Foreskin keratinocyte (primary cell): ENCODE measurements at places on chromosomes 2 and 18.

- peak; percentile 88 for DNase-seq
These were observed 43.1 kb upstream of the SLC39A10 start for GRCh38 chr2:195613922-195614321.

DNA sequence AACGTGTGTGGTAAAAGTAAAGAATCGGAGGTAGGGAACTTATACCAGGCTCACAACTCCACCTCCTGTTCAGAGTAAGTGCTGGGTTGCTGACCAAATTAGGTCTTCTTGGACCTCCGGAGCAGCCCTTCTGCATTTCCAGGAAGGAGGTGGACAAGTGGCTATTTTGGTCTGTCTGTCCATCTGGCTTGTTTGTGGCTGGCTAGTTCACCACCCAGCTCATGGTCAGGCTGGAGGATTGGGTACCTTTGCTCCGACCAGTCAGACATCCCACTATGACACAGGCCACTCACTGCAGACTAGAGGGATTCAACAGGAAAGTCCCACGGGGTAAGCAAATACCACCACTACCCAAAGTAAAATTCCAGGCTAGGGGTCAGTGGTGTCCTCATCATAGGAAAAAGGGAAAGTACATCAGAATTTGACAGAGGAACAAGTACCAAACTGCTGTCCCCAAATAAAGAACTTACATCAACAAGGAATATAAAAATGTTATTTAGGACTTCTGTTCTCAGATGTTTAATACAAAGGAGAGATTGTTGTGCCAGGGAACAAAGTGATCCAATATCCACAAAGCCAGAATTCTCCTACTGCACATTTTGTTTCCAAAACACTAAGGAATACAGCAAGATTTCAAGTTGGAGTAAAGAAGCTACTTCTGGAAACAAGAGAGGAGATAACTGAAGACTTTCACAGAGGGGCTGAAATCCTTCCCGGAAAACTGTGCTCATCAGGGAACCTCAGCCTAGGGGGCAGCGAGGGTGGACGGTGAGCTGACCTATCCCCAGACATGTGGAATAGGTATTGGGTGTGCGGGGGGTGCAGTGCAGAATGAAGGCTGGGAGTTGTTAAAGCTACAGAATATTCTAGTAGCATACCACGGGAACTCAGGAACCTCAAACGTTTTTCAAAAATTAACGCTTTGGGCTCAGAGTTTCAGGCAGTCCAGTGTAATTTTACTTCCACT, 56.9 kb downstream of the BCL2 start:
- no peak for DNase-seq

- DNase-seq, result no peak
These were observed 103.7 kb upstream of the ATP8B1 start for GRCh38 chr18:57906852-57907251.

GRCh38 chr2:238634701-238635357, 208.1 kb downstream of the ASB1 start:
- DNase-seq, result no peak

DNA sequence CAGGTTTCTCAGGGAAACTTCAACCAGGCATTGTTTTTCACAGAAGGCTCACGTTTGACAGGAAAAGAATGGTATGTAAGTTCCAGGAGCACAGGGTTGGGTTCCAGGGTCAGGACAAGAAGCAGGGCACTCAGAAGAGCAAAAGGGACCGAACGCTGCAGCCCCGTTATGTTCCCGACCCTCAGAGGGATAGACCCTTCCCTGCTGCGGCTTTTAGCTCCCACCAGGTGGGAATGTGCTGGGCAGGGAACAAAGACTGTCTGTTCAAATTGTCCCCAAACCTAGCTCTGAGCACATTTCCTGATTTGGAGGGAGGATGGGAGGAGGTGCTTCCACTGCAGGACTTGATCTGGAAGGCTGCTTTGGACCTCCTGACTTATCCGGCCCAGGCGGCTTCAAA, 130.1 kb downstream of the RAB3GAP1 start:
- no peak for DNase-seq

DNA sequence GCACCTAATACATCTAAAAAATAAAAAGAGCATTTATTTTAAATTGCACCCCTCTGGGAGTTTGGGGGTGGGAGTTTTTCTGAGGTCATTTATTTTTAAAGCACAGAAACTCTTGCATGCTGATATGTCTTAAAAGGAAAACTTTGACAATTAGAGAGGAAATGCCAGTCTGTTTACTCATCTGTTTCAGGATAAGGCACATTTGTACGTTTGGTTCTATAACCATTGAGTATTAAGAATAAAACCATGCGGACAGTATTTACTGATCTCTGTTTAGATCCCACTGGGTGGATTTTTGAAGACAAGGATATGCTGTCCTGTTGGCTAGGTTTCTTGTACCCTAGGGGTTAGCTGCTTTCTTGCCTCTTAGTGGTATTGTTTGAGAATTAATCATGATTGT, 122.9 kb downstream of the TANC1 start:
- no peak for DNase-seq

- DNase-seq, result no peak
These were observed 545.5 kb downstream of the CBLN2 start for GRCh38 chr18:71998547-71999097.

DNA sequence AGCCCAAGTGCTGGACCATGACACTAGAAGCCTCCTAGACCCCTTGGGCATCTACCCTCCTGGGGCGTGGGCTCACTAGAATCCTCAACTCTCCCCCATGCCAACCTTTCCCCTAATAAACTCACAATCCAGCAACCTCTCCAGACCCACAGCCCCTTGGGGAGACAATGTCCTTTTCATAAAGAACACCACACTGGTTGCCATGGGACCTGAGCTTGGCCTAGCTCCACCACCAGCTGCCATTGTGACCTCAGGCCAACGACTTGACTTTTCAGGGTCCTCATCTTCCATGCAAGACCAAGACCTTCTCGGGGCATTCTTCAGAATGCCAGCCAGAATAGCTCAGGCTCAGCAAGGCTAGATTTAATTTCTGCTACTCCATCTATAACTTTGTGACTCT, 128.1 kb upstream of the NPAS2 start:
- DNase-seq, result no peak

DNA sequence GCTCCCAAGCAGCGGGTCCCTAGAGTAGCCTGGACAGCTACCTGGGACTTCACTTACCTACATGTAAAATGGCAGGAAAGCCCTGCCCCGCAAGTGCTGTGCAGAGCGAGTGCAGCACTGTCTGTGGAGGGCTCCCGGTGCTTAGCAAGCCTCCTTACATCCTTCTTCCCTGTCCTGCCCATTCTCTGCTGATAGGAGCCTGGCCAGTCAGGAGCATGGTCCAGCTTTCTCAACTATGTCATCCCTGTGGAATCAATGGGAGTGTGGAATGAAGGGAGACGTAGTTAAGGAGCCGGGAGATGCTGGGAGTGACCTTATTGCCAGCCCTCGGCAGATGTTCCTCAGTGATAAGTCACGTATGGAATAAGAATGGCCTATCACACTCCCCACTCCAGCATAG, 661.9 kb upstream of the ID2 start:
- no peak for DNase-seq

DNA sequence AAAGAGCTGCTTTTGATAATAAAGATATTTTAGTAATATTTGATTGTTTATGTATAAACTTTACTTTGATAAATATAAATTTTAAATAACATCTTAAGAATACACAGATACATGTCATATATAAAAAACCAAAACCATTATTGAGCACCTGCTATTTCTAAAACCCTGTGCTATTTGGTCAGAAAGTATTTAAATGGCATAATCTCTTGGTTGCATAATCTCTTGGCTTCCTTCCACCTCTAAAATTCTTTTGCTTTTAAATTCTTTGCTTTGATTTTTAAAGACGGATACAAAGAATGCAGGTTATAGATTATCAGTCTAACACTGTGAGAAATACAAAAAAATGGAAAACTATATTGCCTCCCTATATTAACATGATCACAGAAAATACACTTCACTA, 36.9 kb downstream of the ACMSD start:
- no peak for DNase-seq

DNA sequence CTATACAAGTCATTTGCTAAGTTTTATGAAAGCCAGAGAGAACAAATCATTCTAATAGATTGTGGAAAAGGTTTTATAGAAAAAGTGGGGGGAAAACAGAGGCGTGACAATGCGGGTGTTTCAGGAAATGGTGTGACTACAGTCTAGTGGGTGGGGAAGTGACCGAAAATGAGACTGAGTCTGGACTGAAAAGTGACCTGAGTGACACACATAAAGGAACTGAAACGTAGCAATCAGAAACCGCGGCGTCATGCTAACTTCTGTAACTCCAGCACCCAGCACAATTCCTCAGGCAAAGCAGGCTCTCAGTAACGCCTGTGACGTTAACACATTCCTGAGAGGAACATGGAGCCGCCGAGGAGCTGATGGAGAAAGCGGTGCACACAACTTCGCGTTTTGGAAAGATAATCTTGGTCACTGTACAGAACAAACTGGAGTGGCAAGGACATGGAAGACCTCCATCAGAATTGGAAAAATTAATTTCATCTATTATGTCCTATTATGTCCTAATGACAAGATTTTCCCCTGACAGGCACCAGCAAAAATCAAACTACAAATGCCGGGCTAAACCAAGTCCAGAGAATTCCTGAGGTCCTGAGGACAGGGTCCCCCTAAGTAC, 1.4 kb upstream of the CD226 start:
- no peak for DNase-seq

GRCh38 chr2:209901172-209901571, 101.3 kb upstream of the RPE start:
- no peak for DNase-seq

DNA sequence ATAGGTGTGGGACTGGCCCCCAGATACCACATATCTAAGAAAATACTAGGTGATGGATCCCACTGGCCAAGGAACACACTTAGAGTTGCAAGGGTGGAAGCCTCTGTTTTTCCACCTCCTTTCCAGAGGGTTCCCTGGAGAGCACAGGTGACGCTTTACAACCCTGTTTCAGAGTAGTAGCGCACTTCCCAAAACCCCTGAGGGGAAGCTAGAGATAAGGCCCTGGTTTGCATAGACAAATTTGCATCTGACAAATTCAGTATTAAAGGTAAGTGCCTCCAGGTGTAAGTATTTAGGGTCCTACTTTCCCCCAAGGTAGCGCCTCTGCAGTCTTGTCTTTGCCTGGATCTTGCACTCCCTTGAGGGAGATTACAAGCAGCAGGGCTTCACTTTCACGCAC, 474 bp upstream of the CERKL start:
- no peak for DNase-seq

GRCh38 chr18:58183226-58183625, 139.2 kb downstream of the NEDD4L start:
- no peak for DNase-seq

DNA sequence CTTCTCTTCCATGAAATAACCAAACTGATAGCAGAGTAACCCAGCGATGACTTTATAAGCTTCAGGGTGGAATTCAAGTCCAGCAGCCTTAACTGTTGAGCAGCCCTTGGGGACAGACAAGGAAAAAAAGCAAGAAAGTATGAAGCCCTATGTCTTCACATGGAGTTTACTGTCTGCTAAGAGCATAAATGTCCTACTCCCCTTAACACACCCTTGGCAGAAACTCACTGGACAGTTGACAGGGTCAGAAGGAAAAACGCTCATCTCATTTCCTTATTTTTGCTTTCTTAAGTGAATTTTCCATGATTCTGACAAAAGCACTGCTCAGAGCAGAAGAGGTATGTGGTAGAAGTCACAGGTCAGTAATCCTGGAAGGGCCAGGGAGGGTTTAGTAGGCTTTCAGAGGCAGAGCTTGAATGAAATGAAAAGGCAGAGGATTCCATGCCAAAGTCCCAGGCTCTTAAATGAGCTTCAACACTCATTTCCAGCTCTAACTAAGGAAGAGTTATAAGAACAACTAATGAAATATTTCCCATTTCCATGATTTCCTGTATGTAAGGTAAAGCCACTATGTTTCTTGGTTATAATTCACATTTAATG, 683.3 kb upstream of the KLHL29 start:
- DNase-seq, result no peak

DNA sequence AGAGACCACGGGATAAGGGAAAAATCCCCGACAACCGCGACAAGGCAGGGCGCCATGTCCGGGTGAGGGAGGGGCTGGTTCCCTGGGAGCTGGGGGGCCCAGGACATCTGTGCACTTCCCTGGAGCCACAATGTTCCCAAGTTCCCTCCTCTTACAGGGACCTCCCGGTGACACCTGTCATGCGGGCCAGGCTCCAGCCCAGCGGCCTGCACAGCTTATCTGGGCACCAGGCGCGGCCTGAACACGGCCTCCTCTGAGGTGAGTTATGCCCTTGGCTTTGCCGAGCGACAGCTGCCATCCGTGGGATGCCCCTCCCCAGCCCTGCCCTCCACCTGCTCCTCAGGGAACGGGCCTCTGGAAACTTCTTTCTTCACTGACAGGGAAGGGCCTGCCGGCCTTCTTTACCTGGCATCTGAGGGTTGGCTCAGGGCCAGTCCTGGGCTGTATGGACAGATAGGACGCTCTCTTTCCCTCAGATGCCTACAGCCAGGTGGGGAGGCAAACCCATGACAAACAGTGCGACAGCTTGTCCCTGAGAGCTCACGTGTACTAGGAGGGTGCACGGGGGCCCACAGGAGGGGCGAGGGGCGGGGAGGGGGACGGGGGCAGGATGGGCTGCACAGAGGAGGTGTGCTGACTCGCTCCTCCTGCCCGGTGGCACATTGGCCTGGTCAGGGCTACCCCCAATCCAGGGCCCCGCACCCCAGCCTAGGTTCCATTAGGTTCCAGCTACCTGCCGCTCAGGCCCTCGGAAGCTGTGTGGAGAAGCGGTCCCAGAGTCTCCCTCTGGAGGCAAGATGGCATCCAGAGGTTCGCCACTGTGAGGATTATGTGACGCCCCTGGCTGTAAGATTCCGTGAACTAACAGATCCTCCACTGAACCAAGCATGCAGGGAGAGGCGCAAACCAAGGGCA, 34.9 kb upstream of the HPCAL1 start:
- no peak for DNase-seq

DNA sequence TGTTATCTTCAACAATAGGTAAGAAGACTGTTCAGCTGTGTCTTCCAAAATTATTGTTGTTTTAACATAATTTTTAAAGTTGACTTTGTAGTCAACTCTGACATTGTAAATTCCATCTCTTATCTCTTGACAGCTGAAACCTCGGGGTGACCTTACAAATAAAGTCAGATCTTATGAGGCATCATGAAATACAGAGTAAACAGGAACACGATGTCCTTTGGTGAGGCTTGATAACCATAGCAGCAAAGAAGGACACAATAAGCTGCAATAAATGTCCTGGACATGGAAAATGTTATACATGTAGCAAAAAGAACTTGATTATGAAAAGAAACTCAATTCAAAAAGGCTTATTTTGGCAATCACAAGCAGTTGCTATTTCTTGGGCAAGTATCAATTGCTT, 618.9 kb upstream of the SLC39A10 start:
- DNase-seq, result no peak
